GM12891 (cell line): ENCODE measurements at places on chromosomes 12 and 14.

DNA sequence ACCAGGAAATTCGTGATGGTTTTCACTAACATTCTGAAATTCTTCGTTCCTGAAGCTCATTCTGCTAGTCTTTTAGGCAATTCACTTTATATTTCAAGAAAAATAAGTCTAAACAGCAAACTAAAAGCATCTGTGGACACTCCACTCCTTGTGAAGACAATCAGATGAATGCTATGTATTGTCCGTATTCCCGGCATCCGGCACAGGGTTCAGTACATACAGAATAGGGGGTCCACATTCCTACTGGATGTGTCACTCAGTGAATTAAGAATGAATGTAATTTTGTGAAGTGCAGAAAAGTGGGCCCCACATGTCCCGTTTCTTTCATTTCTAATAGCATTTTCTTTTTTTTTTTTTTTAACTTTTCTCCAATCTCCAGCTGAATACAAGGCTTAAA, 241.3 kb downstream of the GRIN2B start:
- no peak for DNase-seq

DNA sequence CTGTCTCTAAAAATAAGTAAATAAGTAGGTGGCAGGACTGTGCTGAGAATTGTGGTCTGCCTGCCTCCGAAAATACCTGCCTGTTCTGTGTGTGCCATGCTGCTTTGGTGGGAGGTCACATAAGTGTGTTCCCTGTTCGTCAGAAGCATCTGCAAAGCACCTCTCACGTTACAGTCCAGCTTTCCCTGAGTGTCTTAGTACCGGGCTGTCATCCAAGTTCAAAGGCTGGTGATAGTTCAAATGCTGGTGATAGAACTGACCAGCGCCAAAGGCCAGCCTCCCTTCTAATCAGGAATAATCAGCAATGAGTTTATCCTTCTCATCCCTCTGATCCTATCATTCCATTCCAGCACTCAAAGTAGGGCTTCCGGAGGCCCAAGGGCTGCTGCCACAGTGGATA, 5.6 kb downstream of the CABP1 start:
- no peak for DNase-seq

- DNase-seq: no peak
Observed at GRCh38 chr12:59115526-59115925, 195.2 kb upstream of the LRIG3 start.

DNA sequence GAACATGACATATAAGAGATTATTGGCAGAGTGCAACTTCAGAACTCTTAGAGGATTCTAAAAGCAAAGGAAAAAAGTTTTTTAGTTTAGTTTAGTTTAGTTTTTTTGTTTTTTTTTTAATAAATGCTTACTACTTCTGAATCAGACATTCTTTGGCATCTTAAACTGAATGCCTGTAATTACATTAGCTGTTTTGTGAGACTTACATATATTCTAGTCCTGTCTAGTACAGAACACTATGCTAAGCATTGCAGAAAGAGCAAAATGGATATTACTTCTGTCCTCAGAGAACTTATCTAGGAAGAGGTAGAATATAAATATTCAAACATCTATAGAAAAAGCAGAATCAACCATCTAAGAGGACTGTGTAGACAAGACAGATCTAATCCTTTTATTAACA, 133.2 kb downstream of the RAD51B start:
- no peak for DNase-seq

GRCh38 chr12:9730011-9730410, 2.9 kb downstream of the CLECL1 start:
- DNase-seq: no peak

- no peak for DNase-seq
Observed at GRCh38 chr12:51473947-51474346, 49.3 kb downstream of the SLC4A8 start.

DNA sequence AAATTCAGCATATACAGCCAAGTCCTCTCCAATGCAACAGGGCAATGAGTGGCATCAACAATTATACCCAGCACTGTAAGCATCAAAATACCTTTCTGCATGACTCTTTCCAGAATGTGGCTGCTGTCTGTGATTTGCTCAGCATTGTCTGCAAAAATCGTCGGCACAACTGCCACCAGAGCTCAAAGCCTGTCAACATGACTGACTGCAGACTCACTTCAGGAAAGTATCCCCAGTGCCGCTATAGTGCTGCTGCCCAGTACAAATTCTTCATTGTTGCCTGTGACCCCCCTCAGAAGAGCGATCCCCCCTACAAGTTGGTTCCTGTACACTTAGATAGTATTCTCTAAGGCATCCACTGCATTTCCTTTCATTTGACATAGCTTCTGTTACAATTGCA, 735 bp downstream of the RNASE6 start:
- no peak for DNase-seq

DNA sequence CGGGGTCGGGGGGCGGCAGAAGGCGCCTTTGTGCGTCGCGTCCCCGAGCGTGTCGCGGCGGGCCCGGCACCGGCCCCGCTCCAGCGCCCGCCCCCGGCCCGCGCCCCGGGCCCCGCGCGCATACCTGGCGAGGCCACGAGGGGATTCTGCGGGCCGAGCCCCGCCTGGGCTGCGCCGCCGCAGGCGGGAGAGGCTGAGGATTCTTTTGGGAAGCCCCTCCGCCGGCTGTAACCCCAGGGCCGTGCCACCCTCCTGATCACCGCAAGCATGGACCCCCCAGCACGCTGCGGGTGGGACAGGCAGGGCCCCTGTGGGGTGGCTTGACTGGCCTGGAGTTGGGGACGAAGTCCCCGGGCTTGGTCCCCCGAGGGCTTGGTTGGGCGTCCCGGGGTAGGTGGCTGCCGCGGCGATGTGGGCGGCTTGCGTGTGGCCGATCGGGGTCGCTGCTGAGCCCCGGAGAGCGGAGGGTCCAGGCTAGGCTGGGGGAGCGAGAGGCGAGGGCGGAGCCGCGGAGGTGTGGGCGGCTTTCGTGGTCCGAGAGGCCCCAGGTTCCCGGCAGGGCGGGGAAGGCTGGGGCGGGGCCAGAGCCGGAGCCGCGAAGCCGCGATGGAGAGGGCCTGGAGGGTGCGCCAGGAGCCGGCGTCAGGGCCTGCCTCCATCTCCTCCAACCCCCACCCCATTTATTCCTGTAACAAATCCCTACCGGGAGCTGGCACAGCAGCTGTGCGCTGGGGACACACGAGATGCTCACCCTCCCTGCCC, 28.4 kb upstream of the GPR132 start:
- peak; percentile 94 for DNase-seq

GRCh38 chr14:105411017-105411941, 8.3 kb upstream of the MTA1 start:
- DNase-seq: no peak

DNA sequence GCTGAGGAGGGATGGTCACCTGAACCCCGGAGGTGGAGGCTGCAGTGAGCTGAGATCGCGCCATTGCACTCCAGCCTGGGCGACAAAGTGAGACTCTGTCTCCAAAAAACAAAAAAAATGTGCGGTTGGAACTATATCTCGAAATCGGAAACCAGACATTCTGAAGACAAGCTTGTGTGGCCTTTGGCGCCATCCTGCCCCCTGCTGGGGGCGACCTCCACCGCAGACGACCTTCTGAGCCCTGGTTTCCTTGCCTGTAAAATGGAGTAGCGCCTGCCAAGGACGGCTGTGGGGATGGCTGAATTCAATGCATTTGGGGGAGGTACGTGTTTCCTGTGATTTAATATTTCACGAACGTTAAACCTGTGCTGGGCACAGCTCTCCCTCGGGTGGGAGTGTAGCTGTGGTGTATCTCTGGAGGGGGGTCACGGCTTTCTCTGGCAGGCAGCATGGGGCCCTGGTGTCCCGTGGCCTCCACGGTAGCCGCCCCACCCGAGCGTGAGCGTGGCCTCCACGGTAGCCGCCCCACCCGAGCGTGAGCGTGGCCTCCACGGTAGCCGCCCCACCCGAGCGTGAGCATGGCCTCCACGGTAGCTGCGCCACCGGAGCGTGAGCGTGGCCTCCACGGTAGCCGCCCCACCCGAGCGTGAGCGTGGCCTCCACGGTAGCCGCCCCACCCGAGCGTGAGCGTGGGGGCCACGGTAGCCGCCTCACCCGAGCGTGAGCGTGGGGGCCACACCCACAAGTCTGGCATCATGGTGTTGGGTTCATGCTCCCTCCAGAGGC, 55.3 kb downstream of the LRCOL1 start:
- no peak for DNase-seq

DNA sequence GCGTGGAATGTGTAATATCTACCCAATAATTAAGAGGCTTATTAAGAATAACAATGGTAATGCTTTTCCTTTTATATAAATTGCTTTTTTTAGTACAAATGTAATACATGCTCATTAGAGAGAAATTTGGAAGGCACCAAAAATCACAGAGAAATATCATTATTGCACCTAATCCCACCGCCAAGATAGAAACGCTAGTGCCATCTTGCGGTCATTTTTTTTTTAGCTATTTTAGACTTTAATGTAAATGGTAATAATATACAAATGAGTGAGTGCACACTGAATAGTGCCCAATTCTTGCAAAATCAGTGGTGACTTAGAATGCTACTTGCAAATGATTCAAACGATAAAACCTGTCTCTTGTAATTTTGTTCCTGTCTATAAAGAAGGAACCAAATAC, 576.8 kb upstream of the TMEM132C start:
- DNase-seq: no peak

GRCh38 chr12:40469736-40470135, 222.5 kb upstream of the CNTN1 start:
- no peak for DNase-seq

DNA sequence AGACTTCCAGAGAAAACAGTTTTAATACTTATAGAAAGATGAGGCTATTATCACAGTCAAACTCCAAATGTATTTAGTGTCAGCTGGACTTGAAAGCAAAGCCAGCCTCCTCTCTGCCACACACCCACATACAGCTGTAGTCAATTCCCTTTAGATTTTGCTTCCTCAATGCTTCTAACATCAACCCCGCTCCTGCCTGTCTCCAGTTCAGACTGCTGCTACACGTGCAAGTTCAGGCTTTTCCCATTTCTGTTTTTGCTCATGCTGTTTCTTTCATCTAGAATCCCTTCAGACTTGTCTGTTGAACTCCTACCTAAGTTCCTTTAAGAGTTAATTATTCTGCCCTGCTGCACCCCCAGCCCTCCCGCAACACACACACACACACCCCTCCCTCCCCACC, 380.0 kb downstream of the KCNH5 start:
- no peak for DNase-seq

- DNase-seq: no peak
Observed at GRCh38 chr12:56530390-56531055, 8.9 kb downstream of the RBMS2 start.

- no peak for DNase-seq
Observed at GRCh38 chr12:38711054-38711453, 194.3 kb downstream of the CPNE8 start.

DNA sequence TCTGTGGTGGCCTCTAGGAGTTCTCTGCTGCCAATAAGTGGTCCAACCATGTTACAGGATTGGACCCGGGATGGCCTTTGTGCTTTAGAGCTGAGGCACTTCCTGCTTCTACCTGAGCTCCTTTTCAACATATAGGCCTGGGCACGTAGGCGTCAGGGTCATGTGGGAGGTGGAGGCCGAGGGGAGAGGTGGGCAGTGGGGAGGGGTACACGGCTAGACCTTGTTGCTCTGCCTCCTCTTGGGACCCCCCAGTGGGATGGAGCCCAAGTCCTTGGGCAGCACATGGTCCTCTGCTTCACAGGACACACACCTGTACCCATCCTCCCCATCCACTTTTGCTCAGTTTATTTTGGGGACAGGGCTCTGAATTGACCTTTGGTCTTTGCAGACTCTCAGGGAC, 7.4 kb downstream of the RBP5 start:
- DNase-seq: no peak

DNA sequence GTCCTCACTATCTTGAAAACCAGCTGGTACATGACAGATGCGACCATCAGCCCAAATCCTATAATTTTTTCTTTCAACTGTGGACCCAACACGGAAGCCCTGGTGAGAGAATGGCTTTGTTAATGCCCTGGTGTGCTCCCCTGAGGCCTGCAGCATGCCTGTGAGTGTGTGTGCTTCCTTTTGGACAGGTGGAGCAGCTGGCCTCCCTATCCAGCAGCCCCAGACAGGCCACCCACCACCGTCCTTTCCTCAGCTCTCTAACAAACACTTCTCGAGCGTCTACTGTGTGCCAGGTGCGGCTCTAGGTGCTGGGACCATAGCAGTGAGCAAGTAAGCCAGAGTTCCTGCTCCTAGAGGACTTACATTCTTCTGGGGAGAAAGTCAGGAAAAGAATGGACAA, 78.9 kb upstream of the GZMB start:
- no peak for DNase-seq

DNA sequence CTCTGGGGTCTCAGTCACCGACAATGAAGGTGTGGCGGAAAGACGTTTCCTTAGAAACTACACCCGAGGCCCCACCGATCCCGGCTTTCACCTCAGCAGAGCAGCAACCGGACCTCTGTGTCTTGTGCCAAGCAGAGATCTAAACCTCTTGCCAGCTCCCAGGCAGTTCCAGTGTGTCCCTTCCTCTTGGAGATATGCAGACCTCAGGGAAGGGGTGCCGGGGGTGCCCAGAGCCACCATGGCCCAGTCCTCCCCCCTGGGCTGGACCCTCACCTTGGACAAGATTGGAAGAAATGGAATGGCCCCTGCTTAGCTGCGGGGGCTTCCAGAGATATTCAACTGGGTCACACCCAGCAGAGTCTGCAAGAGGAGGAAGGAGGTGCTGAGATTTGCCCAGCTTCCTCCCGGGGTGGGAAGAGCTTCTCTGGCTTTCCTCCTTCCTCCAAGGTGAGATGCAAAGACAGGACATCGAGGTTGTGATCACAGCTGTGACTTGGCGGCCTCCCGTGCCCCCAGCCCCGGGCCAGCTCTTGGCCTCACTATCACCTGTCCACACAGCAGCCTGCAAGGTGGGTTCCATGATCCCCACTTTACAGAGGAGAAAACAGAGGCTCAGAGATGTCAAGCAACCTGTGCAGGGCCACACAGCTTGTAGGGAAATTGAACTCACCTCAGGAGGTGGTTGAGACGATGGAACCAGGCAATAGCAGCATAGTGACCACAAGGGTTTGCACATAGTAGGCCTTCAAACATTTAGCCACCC, 281.7 kb upstream of the RTL1 start:
- no peak for DNase-seq

GRCh38 chr12:115108129-115109100, 424.4 kb upstream of the TBX3 start:
- no peak for DNase-seq

DNA sequence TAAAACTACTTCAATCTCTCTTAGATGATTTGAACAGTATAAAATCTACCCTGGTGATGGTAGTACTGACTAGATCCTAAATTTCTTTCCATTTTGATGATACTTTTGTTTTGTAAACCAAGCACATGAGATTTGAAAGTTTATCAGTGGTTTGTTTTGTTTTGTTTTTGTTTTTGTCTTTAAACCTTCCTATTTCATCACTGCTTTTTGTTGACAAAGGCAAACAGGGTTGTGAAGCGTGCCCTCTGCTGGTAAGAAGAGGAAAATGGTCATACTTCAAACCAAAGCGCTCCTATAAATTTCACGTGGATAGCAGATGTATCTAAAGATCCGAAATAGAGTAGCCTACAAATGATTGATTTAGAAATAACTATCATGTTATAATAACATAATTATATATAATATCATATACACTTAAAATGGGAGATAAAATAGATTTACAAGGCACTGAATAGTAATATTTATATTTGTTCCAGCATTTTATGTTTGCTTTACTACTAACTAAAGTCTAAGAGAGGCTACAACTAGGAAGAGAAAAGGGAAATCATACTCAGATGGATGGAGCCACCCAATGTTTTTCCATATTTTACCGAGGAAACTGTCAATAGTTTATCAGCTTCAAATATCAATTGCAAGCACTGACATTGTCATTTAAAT, 254.0 kb upstream of the USP15 start:
- DNase-seq: peak; percentile 20
